ENCODE measurements at places on chromosomes 5 and 9. TPM values are rescaled to one million over a fixed set of nuclear protein-coding genes. Genes with fewer than 3 reads are reported as not detected.

SPATA31C1 gene
- not detected for total RNA-seq

PCDHGC4 gene
- 1.8 TPM for total RNA-seq

ARL15 gene
- 19.4 TPM for total RNA-seq

CAMSAP1 gene
- total RNA-seq: 29.0 TPM

CYLC2 gene
- total RNA-seq: not detected

WNK2 gene
- total RNA-seq: 13.0 TPM

DBH gene
- 0.47 TPM for total RNA-seq

RNF224 gene
- not detected for total RNA-seq

SLC6A3 gene
- total RNA-seq: not detected

RGS7BP gene
- 3.6 TPM for total RNA-seq

SH3TC2 gene
- total RNA-seq: 0.57 TPM

MEIKIN gene
- total RNA-seq: 0.11 TPM

ANKRD18B gene
- not detected for total RNA-seq

CAMK2A gene
- not detected for total RNA-seq

LRRC19 gene
- not detected for total RNA-seq

FAM151B gene
- total RNA-seq: 3.6 TPM

PAEP gene
- total RNA-seq: not detected

ST8SIA4 gene
- total RNA-seq: 8.2 TPM

WDR41 gene
- 45.6 TPM for total RNA-seq

RASGEF1C gene
- 0.15 TPM for total RNA-seq

NR6A1 gene
- total RNA-seq: 1.4 TPM

CDX1 gene
- total RNA-seq: not detected

GZMA gene
- total RNA-seq: 0.57 TPM

GLRA1 gene
- total RNA-seq: not detected

C9 gene
- 0.50 TPM for total RNA-seq

INVS gene
- total RNA-seq: 36.7 TPM

NDUFA8 gene
- total RNA-seq: 70.0 TPM
